GM03348 (cell line): ENCODE measurements at places on chromosomes 3 and 15.

DNA sequence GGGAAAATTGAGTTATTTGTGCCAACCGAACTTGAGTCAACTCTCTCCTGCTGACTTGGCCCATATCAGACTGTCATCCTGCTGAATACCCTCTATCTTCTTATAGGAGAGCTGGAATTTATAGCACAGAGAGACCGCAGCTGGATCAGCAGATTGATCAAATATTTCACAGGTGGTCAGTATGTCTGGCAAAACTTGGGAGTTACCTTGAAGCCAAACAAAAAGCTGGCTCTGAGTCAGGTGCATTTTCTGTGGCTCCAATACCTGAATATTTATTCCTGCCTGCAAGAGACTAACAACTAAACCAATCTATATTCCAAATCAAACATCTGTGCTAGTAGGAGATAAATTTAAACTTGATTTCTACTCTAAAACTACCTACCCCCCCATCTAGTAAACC is 752.1 kb upstream of the ALCAM start:
- DNase-seq = no peak

- peak; percentile 36 for DNase-seq
These were observed 395.3 kb downstream of the GAP43 start for GRCh38 chr3:116018646-116019045.

GRCh38 chr3:56812754-56813652 is 11.3 kb upstream of the ARHGEF3 start:
- DNase-seq = peak; percentile 27

GRCh38 chr3:117434661-117435412 is 725.3 kb downstream of the TUSC7 start:
- DNase-seq = no peak

DNA sequence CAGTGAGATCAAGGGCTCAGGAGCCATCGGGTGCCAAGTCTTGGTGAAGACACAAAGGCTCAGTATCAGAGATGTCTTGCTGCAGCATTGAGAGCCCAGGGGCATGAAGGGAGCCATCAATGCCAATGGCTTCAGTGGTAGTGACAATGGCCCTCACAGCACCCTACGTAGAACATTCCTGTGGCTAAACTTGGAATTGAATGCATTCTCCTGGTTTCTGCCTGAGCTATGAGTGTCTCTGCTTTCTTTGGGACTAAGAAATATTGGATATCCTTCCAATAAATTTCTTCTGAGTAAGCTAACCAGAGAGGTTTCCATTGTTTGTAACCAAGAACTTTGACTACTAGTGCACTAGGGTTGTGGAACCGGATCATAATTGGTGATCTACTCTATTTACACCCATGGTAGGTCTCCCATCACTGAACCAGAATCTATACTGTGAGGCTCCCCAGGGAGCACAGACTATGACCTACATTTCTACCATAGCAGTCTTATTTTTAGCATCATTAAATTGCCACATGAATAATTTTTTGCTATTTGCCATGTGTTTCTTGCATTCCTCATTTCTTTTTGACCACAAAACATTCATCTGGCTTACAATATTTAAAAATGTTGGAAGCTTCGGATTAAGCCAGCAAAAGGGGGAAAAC is 31.6 kb upstream of the PDZRN3 start:
- DNase-seq = peak; percentile 73

DNA sequence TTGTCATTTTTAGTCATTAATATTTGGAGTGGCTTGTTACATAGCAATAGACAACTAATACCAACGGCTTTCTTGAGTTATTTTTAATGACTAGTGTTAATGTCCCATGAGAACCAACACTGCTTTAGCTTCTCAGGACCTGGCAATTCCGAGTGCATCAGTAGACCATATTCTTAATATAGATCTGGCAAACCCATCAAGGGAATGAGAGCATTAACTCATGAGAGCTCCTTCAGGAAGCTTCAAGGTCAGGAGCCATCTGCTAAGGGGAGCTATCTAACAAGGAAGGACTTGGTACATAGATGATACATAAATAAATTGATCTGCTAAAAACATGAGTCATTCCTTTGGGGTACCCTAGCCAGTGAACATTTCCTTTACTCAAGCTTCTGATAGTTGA is 122.6 kb upstream of the EPHA3 start:
- no peak for DNase-seq

- no peak for DNase-seq
These were observed 74.9 kb downstream of the NBEAL2 start for GRCh38 chr3:47054412-47054811.

DNA sequence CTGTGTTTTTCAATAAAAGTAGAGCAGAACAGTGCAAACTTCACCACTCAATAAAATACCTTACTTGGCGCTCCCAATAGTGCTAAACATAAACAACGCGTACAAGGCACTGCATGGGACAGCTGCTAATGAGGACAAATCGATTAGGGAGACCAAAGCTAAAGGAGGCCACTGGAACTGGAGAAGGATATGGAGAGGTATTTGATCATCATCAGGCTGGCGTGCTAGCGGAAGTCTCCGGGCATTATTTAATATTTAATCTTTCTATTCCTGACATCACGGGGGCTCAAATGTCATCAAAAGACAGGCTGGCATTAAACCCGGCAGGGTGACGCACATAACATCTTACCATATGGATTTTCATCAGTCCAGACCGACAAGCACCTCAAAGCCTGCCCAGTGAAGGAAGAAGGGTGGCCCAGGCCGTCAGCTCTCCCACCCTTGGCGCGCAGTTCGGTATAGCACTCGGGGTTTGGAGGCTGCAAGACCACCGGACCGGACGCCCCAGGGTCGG is 604 bp downstream of the CCPG1 start:
- DNase-seq = peak; percentile 26

GRCh38 chr3:194937144-194937543 is 251.5 kb downstream of the FAM43A start:
- DNase-seq = no peak

GRCh38 chr3:61683549-61684236 is 122.3 kb downstream of the PTPRG start:
- no peak for DNase-seq

- DNase-seq = no peak
These were observed 28.2 kb upstream of the BCL6 start for GRCh38 chr3:187773233-187774184.

GRCh38 chr3:155034786-155035185 is 45.3 kb upstream of the MME start:
- DNase-seq = no peak

DNA sequence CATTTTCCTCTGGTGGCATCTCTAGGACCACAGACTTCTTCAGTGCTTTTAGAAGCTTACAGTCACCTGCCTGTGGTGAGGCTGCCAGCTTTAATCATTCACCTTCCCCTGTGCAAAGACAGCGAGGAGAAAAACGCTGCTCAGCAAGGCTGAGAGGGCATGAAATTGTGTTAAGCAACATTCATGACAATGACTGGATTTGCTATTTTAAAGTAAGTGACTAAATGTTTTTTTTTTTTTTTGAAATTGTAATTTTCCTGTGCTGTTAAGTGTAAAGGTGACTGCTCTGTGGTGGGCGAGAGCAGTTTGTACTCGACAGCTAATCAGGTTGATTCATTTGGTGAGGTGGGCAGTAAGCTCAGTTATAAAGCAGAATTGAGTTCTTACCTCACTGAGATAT is 240.4 kb downstream of the NSUN3 start:
- no peak for DNase-seq

DNA sequence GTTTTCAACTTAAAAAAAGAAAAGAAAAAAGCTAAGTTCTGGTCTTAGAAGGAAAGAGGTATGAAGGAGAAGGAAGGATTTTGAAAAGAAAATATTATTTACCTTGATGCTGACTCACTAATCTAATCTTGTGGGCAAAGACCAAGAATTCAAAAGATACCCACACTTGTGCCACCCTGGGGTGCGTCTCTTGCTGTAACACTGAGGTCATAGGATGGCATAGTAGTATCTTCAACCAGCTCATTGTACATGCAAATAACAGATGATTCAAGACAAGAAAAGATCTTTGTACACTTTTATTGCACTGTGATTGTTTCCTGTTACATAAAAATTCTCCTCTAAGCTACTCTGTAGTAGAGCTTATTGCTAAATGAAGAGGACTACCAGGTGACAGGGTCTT is 17.3 kb downstream of the PLS1 start:
- no peak for DNase-seq

DNA sequence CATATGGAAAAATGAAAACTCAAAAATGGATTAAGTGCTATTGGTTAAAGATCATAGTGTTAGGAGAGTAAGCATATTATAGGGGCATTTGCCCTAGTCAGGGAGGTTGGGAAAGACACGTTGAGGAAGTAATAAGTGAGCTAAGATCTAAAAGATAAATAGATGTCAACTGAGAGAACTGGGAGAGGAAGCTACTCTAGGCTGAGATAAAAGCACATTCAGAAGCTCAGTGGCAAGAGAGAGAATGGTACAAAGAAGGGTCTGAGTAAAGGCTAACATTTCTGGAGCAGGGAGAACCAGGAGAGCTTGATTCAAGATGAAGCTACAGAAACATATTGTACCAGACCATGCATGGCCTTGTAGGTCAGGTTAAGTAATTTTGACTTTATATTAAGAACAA is 63.9 kb downstream of the TRPC1 start:
- no peak for DNase-seq

- no peak for DNase-seq
These were observed 81.4 kb upstream of the TBC1D5 start for GRCh38 chr3:17823816-17824215.

DNA sequence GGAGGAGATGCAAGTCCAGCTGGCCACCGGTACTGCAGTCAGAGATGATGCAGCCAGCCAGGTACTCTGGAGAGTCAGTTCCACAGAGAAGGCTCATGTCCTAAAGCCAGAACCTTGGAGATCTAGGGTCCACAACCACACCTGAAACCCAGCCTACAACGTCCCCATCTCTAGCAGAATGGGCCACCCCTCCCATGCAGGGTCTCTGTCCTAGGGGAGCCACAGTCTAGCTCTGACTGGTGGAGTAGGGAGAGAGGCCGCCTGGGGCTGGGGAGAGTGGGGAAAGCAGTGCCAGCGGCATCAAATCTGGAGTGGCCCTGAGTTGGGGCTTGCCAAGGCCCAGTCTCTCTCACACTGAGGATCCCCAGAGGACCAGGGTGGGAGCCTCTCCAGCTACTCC is 43.5 kb downstream of the PTH1R start:
- no peak for DNase-seq

- no peak for DNase-seq
These were observed 33.4 kb downstream of the IL12A start for GRCh38 chr3:160022068-160022467.

- DNase-seq = no peak
These were observed 23.5 kb upstream of the ELP6 start for GRCh38 chr3:47536967-47537366.

DNA sequence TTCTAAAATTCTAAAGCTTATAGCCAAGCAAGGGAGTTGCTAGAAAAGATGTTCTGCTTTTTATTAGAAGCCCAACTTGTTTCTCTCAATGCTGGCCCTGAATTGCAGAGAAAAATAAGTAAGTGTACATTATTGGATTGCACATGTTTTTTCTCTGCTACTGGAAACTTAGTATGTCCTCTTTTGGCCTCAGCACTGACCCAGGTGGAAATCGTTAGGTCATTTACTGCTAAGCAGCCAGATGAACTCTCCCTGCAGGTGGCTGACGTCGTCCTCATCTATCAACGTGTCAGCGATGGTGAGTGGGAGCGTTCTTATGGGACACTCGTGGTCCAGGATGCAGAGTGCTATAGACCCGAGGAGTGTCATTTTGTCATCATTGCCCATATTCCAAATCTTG is 69.8 kb downstream of the DHX36 start:
- DNase-seq = no peak

- no peak for DNase-seq
These were observed 242.8 kb upstream of the LYSMD4 start for GRCh38 chr15:99976000-99976399.

GRCh38 chr3:46640927-46641326 is 28.6 kb downstream of the FAM240A start:
- no peak for DNase-seq

- peak; percentile 70 for DNase-seq
These were observed 5.5 kb downstream of the ARHGEF3 start for GRCh38 chr3:56796202-56796601.

DNA sequence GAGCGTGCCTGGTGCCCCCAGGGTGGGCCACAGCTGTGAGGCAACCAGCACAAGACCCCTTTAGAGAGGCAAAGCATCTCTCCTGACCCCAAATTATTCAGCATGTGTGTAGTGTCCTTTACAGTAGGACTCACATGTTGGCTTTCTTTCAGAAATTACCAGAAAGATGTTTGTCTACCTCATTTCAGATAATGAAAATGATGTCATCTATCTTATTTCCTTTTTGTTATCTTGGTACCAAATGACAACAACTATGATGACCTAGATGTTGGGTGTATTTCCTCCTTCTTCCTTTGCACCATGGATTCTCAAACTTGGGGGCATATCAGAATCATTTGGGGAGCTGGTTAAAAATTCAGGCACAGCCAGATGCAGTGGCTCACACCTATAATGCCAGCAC is 50.5 kb downstream of the DAPK2 start:
- no peak for DNase-seq

DNA sequence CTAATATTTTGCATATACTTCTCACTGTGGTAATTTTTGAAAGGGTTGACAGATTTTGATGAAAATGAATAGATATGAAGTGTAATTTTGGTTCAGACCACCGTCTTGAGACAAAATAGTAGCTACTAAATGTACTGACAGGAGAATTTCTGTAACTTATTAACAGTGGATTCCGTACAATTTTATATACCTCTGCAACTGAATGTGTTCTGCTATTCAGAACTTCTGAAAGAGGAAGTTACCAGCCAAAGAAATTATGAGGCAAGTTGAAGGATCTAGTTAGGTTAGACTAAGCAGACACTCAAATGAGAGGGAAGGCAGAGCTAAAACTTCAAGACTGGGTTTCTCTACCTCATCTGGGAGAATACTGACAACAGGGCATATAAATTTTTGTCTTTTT is 29.4 kb downstream of the GAP43 start:
- no peak for DNase-seq

GRCh38 chr15:42845581-42845980 is 75.0 kb downstream of the TTBK2 start:
- no peak for DNase-seq

- DNase-seq = no peak
These were observed 692.3 kb downstream of the ZPLD1 start for GRCh38 chr3:103127098-103127630.

- no peak for DNase-seq
These were observed 36.8 kb upstream of the KIF23 start for GRCh38 chr15:69377216-69377970.

- DNase-seq = no peak
These were observed 1.4 kb downstream of the ITGA11 start for GRCh38 chr15:68430471-68431036.

- no peak for DNase-seq
These were observed 19.8 kb downstream of the MORC1 start for GRCh38 chr3:109098079-109098644.

- DNase-seq = no peak
These were observed 43.3 kb downstream of the ATOSA start for GRCh38 chr15:52635908-52636307.
